ENCODE measurements at places on chromosomes 16 and 17. TPM values are rescaled to one million over a fixed set of nuclear protein-coding genes. Genes with fewer than 3 reads are reported as not detected.

The MT4 gene
- not detected for total RNA-seq

The DHRS7C gene
- not detected for total RNA-seq

The STX1B gene
- 1.9 TPM for total RNA-seq

The TPSD1 gene
- not detected for total RNA-seq

The SPIRE2 gene
- 7.9 TPM for total RNA-seq

The ALDOC gene
- total RNA-seq: 2.1 TPM

The KRTAP4-9 gene
- total RNA-seq: not detected

The SPNS3 gene
- not detected for total RNA-seq

The MPP3 gene
- total RNA-seq: 15.7 TPM

All from A549 treated with GW870086 at 1 μM for 4 hours (cell line).